ENCODE measurements at places on chromosomes 11 and 22. TPM values are rescaled to one million over a fixed set of nuclear protein-coding genes. Genes with fewer than 3 reads are reported as not detected.

GRCh38 chr22:17664414-17665055, 26.0 kb downstream of the BCL2L13 start:
- no peak for DNase-seq
- peaks cover 9% of the 10 kb centered on the region for H3K4me1 ChIP-seq
- H3K27ac ChIP-seq = no peak overlapping the region
- H3K4me3 ChIP-seq = no peak overlapping the region
- H3K27me3 ChIP-seq = no peaks in the 10 kb centered on the region

DNA sequence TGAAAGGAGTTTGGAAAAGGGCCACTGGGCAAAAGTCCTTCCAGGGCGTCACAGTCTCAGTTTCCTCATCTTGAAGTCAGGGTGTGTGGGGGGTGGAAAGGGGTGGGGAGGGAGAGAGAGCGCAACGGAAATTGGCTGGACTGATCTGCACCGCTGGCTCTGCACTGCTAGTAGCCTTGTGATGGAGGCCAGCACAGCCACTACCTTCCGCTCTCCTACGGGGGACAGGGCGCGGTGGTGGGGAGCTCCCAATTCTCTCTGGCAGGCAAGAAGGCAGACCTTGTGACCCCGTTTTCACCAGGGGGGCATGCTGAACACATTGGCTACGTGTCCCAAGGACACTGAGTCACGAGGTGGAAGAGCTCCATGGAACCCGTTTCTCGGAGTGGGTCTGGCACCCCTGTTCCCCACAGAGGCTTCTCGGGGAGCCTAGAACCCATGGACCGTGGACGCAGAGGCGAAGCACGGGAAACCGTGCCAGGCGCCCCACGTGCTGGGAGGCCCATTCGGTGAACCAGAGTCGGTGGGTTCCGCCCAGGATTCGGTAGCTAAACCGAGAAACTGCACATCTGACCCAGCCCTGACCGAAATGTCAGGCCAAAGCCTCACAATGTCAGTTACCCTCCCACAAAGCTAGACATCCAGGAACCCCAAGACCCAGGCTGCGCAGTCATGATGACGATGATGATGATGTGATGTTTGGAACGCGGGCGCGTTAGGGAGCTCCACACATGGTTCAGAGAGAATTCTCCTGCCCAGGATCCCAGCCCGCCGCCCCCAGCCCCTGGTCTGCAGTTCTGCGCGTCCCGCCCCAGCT, 28.3 kb upstream of the WNT11 start:
- DNase-seq = peak; percentile 56
- peak overlapping the region; percentile 81 for H3K4me3 ChIP-seq
- peak overlapping the region; percentile 84 for H3K27ac ChIP-seq
- no peaks in the 10 kb centered on the region for H3K27me3 ChIP-seq
- H3K36me3 ChIP-seq = peaks cover 6% of the 10 kb centered on the region
- H3K4me1 ChIP-seq = peaks cover 44% of the 10 kb centered on the region

DNA sequence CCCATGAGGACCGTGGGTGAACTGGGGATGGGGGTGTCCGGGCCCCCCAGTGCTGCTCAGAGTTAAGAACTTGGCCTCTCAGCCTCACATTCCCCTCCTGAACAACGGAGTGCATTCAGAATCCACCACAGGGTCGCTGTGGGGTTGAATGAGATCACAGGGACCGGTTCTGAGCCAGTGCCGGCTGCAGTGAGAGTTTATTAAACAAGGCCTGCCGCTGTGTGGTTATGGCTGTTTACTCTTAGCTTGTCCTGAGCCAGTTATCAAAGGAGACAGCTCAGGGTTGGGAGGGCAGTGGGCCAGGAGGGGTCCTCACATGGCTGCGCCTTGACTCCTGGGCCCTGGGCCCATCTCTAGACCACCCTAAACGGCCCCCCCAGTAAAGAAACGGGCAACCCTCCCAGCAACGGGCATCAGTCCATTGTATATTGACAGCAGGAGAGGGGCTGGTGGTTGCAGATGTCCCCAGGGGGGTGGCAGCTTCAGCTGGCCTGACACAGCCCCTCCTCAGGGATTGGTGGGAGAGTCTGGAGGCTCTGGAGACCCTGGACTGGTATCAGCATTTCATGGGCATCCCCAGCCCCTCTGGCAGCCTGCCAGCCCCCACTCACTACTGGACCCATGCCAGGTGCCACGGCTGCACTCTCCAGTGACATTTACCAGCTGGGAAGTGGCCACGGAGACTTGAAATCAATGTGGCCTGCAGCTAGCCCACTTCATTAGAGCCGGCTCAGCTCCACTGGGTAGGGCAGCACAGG, 15.1 kb upstream of the CABP7 start:
- peaks cover 4% of the 10 kb centered on the region for H3K27me3 ChIP-seq
- H3K4me1 ChIP-seq = peaks cover 9% of the 10 kb centered on the region
- no peak overlapping the region for H3K4me3 ChIP-seq
- DNase-seq = no peak

SAA2 gene
- not detected for total RNA-seq

DNA sequence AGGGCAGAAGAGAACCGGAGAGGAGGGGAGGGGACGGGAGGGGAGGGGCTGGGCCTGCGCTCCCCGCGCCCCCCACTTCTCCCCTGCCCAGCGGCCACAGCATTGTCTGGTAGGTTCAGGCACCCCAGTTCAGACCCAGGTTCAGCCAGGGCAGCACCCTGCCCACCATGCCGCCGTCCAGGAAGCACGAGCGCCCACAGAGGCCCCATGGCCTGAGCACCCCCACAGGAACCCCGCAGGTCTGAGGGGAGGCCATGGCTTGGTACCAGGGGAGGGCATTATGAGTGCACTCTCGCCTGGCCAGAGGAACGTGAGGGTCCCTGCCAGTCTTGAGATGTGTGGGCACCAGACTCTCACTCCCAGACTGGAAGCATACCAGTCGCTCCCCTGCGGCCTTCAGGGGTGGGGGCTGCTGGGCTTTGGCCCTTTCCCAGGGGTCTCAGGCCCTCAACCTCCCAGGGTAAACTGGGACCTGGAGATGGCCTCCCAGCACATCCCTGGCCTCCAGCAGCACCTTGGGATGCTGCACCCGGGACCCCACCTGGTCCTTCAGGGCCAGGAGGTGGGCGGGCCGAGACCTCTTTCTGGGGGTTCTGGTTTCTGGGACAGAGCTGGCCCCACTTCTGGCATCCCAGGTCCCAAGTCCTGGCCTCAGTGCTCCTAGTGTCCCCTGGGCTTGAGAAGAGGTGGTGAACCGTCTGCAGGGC, 597 bp upstream of the PLXNB2 start:
- H3K4me3 ChIP-seq = no peak overlapping the region
- no peak for DNase-seq
- peaks cover 6% of the 10 kb centered on the region for H3K4me1 ChIP-seq

GRCh38 chr22:45740236-45740635, 68.6 kb downstream of the ATXN10 start:
- no peak overlapping the region for H3K27ac ChIP-seq
- peaks cover 54% of the 10 kb centered on the region for H3K36me3 ChIP-seq
- no peaks in the 10 kb centered on the region for H3K27me3 ChIP-seq
- DNase-seq = no peak
- peaks cover 6% of the 10 kb centered on the region for H3K4me1 ChIP-seq
- no peak overlapping the region for H3K4me3 ChIP-seq

PHLDB1 gene
- 2.0 TPM for total RNA-seq

DNA sequence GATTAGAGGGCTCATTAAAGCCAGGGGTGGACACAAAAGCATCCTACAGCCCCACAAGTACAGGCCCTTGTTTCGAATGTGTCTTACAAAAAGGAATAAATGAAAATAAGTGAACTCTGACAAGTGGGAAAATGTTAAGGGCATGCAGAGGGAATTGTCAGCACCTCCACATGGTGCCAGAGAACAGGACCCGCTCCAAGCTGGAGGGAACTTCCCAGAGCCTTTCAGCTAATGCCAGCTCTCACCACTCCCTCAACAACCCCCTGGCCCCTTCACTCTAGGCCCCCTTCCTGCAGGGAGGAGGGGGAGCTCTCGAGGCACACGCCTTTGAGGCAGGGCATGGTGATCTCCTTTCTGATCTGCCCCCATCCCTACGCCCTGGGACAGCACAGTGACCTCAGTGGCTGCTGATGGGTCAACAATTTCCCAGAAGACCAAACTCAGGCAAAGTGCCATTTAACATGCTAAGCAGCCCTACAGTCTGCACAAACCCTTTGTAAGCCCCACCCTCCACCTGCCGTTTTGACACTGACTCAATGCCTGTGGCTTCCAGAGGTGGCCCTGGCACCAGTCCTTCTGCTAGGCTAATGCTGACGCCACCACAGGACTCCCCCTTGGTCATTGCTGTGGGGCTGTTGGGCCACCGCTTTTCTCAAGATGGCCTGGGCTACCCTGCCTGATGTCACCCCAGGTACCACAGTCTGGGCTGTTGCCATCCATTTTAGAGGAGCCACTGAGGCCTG, 12.5 kb upstream of the CHST1 start:
- no peak for DNase-seq
- H3K4me1 ChIP-seq = no peaks in the 10 kb centered on the region
- no peak overlapping the region for H3K27ac ChIP-seq
- no peaks in the 10 kb centered on the region for H3K36me3 ChIP-seq

DNA sequence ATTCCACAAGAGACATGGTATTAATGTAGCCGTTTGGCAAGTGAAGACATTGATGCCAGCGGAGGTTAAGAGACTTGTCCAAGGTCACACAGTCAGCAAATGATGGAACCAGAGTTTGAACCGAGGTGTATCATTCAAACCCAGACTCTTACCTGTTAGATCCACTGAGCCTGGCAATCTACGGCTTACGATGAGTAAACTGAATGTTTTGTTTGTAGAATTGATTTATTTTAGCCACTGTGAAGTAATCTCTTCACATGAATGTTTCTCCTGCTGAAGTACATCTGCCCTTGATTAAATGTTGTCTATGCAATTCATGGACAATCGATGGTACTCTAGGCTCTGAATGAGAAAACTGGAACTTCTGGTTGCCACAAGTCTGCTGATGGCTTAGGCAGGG, 155.5 kb upstream of the NAV2 start:
- no peaks in the 10 kb centered on the region for H3K4me1 ChIP-seq
- no peak for DNase-seq
- no peak overlapping the region for H3K4me3 ChIP-seq
- peaks cover 7% of the 10 kb centered on the region for H3K27me3 ChIP-seq
- no peaks in the 10 kb centered on the region for H3K36me3 ChIP-seq

DNA sequence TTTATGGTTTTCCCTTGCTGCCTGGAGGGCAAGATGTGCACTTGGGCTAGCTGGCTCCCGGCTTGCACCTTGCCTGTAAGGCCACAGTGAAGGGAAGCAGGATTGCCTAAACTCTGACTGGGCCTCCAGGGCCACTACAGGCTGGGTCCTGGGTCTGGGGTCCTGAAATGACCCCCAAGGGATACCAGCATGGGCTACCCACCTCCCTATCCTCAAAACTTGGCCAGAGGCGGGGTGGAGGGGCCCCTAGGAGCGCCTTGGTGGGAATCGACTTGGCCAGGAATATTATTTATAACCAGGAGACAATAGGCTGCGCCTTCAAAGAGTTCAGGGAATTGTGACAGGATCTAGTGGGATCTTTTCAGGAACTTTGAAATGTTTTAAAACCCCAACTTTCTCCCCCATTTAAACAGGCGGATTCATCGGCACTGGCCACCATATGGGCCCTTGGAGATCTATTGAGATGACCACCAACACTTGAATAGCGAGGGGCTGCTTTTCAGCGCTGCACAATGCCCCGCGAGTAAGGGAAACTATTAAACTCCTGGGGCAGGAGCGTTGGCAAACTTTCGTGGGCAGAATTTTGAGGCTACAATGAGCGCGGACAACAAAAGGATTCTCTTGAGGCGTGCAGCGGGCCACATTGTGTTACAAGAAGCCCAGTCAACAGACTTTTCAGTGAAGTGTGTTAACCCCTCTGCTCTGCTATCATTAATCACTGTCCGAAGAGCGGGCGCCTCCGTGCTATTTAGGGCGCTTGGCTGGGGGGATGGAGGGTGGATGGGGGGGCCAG, 15.2 kb downstream of the PAX6 start:
- no peak for DNase-seq
- H3K36me3 ChIP-seq = peaks cover 18% of the 10 kb centered on the region
- peaks cover 59% of the 10 kb centered on the region for H3K27me3 ChIP-seq
- no peak overlapping the region for H3K4me3 ChIP-seq
- no peak overlapping the region for H3K27ac ChIP-seq

- no peak for DNase-seq
- H3K27me3 ChIP-seq = peaks cover 3% of the 10 kb centered on the region
- H3K4me1 ChIP-seq = no peaks in the 10 kb centered on the region
Observed at GRCh38 chr22:26887456-26887855, 230.1 kb downstream of the MIAT start.

GRCh38 chr22:42792909-42793847, 63.9 kb downstream of the ARFGAP3 start:
- no peaks in the 10 kb centered on the region for H3K27me3 ChIP-seq
- no peak overlapping the region for H3K4me3 ChIP-seq
- H3K36me3 ChIP-seq = peaks cover 6% of the 10 kb centered on the region
- no peaks in the 10 kb centered on the region for H3K4me1 ChIP-seq
- no peak overlapping the region for H3K27ac ChIP-seq

DNA sequence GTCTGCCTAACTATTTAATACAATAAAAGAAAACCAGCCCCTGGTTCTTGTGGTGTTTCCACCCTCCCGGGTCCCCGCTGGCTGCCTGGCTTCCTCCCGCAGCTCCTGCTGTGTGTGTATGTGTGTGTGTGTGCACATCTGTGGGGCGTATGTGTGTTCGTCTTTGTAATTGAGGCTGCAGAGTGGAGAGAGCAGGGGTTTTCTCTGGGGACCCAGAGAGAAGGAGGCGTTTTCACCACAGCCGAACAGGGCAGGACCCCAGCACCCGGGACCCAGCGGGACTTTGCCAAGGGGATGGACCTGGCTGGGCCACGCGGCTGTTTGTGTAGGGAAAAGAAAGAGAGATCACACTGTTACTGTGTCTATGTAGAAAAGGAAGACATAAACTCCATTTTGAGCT, 42.7 kb downstream of the IGLL1 start:
- peaks cover 4% of the 10 kb centered on the region for H3K27me3 ChIP-seq
- DNase-seq = no peak
- no peak overlapping the region for H3K27ac ChIP-seq
- H3K4me1 ChIP-seq = peaks cover 9% of the 10 kb centered on the region
- no peak overlapping the region for H3K4me3 ChIP-seq

GRCh38 chr11:41988951-41989572, 529.6 kb upstream of the LRRC4C start:
- no peaks in the 10 kb centered on the region for H3K27me3 ChIP-seq
- no peaks in the 10 kb centered on the region for H3K4me1 ChIP-seq
- no peak for DNase-seq
- H3K36me3 ChIP-seq = no peaks in the 10 kb centered on the region
- H3K4me3 ChIP-seq = no peak overlapping the region
- H3K27ac ChIP-seq = no peak overlapping the region

- no peaks in the 10 kb centered on the region for H3K4me1 ChIP-seq
- peaks cover 9% of the 10 kb centered on the region for H3K27me3 ChIP-seq
- no peaks in the 10 kb centered on the region for H3K36me3 ChIP-seq
- no peak for DNase-seq
- H3K27ac ChIP-seq = no peak overlapping the region
Observed at GRCh38 chr22:24707470-24707801, 67.1 kb downstream of the PIWIL3 start.

OTOG gene
- total RNA-seq = not detected

DNA sequence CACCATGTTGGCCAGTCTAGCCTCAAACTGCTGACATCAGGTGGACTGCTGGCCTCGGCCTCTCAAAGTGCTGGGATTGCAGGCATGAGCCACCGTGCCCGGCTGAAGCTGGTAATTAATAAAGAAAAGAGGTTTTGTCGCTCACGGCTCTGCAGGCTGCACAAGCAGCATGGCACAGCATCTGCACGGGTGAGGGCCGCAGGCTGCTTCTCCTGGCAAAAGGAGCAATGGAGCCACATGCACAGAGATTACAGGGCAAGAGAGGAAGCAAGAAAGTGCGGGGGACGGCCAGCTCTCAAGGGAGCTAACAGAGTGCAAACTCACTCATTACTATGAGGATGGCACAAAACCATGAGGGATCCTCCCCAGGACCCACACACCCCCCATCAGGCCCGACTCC, 4.7 kb upstream of the PARVB start:
- peaks cover 18% of the 10 kb centered on the region for H3K4me1 ChIP-seq
- no peak for DNase-seq
- peaks cover 9% of the 10 kb centered on the region for H3K36me3 ChIP-seq
- no peaks in the 10 kb centered on the region for H3K27me3 ChIP-seq

All from activated CD4-positive, alpha-beta memory T cell treated with anti-CD3 and anti-CD28 coated beads for 36 hours (primary cell).